Activated T-helper 17 cell treated with anti-CD3 and anti-CD28 coated beads, Interleukin-2, amount 50 U/mL, for 72 hours (primary cell): ENCODE measurements at places on chromosomes 3 and 15. TPM values are rescaled to one million over a fixed set of nuclear protein-coding genes. Genes with fewer than 3 reads are reported as not detected.

The TIGIT gene
- 21.5 TPM for total RNA-seq

The NR2F2 gene
- not detected for total RNA-seq

The GRAMD1C gene
- 0.56 TPM for total RNA-seq

The SLC51B gene
- not detected for total RNA-seq

The INSYN1 gene
- not detected for total RNA-seq

The KCNAB1 gene
- not detected for total RNA-seq

The TTC21A gene
- total RNA-seq = 4.7 TPM

The KBTBD12 gene
- not detected for total RNA-seq

The DNAJA4 gene
- total RNA-seq = 49.9 TPM

The NR2E3 gene
- total RNA-seq = not detected

The RLBP1 gene
- not detected for total RNA-seq

The AMIGO3 gene
- not detected for total RNA-seq

The HYAL1 gene
- total RNA-seq = not detected

The GOLGA6L4 gene
- 1.7 TPM for total RNA-seq

DNA sequence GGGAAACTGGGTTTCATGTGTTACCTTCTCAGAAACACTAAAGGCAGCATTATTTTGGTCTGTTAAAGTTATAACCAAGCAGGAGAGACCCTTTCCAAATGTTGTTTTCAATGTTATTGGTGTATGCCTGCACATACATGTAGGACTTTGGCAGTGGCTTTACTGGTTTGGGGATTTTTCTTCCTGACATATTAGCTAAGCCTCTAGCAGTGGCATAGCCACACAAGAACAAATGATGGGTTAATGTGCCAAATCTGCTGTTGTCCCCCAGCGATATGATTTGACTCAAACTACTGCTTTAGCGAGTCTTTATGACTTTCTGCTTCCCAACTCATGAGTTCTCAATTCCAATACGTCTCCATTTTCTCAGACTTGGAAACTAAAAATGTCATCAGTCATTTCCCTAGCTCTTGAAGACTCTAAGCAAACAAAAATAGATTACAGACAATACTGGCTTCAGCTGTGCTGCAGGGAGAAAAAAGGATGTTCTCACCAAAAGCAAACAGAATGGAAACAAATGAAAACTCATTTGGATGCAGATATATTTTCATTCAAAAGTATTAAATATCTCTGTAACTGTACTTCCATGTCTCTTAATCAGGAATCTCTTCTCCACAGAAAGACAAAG, 29.6 kb downstream of the TPM1 start:
- no peak for ATAC-seq

GRCh38 chr3:129592381-129593131, 13.9 kb downstream of the PLXND1 start:
- no peak for ATAC-seq

- ATAC-seq = no peak
Measured at GRCh38 chr15:69568173-69569009, 115.8 kb downstream of the RPLP1 start.

DNA sequence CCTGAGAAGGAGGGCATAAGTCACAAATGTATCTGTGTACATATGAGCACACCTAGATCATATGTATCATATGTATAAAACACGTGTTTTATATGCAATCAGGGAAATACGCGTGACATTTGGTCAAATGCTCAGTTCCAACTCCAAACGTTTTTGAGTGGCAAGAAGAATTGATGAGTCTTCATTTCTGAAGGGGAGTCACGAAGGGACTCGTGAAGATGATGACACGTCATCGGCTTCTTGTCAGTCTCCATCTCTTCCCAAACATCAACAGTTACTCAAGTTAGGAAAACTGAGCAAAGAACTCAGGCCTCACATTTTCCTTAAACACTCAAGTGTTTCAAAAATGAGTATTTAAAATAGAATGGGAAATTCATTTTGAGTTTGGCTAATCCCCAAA, 79.4 kb downstream of the B3GNT5 start:
- ATAC-seq = no peak

DNA sequence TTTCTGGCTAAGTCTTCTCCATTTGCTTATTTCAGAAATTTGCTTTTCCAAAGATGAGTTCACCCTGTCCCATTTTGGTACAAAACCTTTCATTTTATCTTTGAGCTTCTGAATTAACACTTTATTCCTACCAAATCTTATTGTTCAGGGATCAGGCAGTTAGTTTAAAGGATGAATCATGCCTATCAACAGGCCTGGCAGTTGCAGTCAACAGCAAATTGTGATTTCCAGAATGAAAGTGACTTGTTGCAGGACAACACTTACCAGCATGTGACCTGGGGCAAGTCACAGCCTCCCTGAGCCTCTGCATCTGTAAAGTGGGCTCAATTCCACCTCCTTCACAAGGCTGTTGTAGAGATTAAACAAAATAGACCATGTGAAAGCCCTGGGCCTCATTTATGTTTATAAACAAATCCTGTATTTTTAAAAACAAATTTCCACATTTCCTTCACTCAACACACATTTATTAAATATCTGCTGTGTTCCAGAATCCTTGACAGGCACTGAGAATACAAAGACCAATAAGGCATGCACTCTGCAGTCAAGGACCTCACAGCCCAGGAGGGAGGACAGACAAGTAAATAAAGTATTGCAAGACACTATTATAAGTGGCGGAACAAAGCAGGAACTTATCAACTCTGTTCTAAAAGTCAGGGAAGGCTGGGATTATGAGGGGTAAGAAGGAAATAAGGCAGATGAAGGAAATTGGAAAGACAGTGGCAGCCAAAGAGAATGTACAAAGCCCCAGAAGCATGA, 359.1 kb upstream of the IL12A start:
- no peak for ATAC-seq

DNA sequence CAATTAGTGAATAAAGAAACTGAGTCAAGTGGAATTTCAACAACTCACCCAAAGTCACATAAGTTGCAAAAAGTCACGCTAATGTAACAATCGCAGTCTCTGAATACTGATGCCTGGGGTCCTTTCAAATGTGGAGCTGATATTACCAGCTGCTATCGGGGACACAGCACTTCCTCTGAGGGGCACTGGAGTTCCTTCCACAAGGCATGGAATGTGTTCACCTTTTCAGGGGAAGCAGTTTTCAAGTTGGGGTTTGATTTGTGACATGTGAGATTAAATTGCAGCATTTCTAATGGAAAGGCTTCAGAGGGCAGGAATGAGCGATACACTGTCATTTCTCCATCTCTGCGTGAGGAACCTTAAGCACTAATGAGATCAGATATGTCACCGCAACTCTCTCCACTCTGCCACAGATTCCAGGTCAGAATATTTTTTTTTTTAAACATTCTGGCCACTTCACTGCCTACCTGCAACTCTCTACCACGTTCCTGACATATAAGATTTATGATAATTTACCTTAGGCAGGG, 807.2 kb upstream of the CFAP20DC start:
- no peak for ATAC-seq

DNA sequence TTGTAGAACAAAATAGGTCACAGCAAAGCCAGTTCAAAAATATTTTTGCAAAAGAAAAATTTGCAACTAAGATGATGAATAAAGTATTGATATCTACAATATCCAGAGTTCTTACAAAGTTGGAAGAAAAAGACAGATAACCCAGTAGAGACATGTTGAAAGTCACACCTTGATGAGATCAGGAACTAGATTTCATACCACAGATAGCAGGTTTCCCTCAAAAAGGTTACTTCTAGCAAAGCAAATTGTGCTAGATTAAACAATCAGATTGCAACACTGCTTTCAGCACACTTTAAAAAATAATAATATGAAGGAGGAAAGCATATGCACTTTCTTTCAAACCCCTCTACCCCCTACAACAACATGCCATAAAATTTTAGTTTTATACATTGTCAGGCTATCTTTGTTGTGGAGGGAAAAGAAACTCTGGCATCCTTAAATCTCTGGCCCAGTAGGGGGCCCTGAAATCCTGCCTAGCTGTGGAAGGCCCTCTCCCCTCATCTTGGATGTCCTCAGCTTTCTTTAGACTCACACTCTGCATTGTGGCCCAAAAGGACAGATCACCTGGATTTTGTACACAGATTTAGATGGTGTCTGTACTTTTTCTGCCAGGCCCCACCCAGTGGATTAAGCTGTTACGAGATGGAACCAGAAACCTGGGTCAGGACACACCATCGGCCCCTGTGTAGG, 50.9 kb downstream of the CCR3 start:
- no peak for ATAC-seq

DNA sequence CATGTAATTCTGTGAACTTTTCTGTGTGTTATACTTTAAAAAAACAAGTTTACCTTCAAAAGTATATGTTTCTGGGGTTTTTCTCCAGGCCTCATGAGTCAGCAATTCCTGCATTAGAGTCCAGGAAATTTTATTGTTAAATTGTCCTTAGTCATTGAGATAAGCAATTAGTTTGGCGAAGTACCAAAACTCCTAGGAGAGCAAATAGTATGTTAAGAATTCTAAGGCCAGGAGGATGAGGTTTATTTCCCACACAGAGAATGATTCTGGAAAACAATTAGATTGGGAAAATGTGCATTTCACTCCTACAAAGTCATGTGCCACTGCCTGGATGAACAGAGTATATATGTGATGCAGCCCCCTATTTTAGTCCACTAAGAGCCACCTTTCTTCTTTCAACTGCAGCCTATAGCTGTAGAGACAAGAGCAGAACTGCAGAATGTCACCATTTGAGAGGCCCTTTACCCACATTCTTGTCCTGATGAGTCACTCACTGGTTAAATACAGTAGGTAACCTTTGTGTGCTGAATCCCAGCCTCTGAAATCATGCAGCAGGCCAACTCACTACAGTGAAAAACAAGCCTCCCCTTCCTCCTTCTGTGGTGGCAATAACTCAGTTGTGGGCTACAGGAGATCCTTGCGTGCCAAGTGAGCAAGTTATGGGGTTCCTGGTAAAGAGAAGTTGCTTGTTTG, 452.8 kb upstream of the THBS1 start:
- ATAC-seq = peak; percentile 78

DNA sequence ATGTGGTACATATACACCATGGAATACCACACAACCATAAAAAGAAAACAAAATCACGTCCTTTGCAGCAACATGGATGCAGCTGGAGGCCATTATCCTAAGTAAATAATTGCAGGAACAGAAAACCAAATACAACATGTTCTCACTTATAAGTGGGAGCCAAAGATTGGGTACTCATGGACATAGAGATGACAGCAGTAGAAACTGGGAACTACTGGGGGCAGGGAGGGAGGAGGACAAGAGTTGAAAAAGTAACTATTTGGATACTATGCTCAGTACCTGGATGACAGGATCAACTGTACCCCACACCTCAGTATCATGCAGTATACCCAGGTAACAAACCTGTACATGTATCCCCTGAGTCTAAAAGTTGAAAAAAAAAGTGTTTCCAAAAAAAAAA, 23.2 kb upstream of the ATOSA start:
- no peak for ATAC-seq

- no peak for ATAC-seq
Measured at GRCh38 chr15:92970656-92971055, 70.5 kb downstream of the CHD2 start.

DNA sequence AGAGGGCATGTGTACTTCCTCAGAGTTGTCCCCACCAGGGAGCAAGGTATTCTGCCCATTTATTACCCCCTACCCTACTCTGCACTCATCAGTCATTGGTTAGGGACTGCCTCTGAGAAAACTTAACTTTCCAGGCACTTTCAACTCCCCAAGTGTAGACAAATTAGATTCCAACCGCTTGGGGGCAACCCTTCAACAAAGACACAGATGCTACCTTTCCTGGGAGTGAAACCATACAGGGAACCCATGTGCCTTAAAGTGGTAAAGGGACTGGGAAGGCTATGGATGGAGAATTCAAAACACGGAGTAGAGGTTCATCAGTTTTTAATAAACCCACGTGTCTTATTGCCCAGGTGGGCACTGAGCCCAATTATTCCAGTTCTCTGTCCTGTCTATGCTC, 19.4 kb upstream of the UBE2E2 start:
- no peak for ATAC-seq

DNA sequence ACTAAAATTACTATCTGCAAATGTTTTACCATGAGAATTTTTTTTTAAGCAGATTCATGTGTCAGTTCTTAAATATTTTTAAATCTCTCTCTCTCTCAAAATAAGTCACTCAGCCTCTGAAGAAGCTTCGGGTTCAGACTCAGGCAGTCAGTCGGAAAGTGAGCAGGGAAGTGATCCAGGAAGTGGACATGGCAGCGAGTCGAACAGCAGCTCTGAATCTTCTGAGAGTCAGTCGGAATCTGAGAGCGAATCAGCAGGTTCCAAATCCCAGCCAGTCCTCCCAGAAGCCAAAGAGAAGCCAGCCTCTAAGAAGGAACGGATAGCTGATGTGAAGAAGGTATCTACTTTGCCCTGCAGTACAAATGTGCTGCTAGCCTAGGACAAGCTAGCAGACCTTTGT, 24.1 kb downstream of the CHD2 start:
- no peak for ATAC-seq

DNA sequence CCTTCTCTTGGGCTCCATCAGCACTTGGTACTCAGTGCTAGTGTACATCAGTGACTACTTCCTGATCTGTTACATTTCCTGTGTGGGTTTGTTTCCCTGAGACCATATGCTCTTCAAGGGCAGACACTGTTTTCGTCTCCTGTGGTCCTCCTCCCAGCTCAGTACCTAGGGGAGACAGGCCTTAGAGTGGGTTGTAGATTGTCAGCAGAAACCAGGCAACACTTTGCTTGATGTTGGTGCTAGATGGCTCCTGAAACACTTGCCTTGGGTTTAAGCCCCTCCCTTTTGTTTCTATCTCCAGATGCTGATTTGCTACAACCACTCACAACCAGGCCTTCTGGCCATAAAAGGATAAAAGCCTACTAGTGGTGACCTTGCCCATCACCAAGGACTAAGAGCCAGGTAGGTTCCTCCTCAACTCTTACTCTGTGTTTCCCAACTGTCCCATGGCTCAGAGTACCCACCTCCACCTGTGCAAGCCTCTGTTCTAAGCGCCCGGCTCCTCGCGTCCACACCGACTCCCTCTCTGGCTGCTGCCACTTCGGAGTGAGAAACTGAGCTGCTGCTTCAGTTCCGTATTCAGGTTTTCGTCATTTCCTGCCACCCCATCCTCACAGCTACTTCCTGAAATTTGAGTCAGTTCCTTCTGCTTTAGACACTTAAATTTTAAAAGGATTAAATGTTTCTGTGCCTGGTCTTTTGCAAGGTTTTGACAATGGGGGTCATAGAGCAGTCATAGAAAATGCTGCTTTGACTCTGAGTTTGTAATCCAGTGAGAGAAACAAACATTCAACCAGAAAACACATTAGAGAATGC, at the start of gene HCLS1:
TSS of gene HCLS1 (minus strand) at position 548 of the 816 bp plus-strand sequence. CDS start 2,556 bp downstream, outside the sequence.
- peak; percentile 86 for ATAC-seq

- ATAC-seq = peak; percentile 16
Measured at GRCh38 chr3:57675530-57675929, 17.3 kb downstream of the DENND6A start.

DNA sequence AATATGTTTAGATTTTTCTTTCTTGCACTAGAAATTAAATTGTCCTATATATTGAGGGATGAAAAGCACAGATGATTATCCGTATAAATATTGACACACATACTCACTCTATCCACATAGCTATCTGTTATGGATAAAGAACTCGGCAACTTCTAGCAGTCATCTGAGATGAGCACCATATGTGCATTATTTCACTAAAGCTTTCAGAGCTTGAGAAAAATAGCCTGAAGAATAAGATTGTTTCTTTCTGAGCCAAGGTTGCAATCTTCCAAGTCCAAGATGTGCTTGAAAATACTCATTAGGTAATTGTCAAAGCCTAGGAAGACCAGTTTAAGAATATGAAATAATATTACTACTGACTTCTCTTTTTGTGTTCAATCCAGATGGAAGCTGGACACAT, 40.5 kb downstream of the COL8A1 start:
- no peak for ATAC-seq

- no peak for ATAC-seq
Measured at GRCh38 chr3:124032311-124032880, 40.5 kb upstream of the ROPN1 start.
